CD4-positive, alpha-beta T cell treated with Interferon gamma for 1 hour (primary cell): ENCODE measurements at places on chromosomes 7 and 10.

DNA sequence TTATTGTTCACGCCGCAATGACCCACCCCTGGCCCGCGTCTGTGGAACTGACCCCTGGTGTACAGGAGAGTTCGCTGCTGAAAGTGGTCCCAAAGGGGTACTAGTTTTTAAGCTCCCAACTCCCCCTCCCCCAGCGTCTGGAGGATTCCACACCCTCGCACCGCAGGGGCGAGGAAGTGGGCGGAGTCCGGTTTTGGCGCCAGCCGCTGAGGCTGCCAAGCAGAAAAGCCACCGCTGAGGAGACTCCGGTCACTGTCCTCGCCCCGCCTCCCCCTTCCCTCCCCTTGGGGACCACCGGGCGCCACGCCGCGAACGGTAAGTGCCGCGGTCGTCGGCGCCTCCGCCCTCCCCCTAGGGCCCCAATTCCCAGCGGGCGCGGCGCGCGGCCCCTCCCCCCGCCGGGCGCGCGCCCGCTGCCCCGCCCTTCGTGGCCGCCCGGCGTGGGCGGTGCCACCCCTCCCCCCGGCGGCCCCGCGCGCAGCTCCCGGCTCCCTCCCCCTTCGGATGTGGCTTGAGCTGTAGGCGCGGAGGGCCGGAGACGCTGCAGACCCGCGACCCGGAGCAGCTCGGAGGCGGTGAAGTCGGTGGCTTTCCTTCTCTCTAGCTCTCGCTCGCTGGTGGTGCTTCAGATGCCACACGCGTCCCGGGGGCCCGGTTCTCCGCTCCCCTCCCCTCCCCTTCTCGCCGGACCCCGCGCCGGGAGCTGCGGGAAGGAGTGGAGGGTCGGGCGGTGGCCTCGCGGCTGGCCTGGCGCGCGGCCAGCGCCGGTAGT is at the start of gene CBX3:
TSS of gene CBX3 (plus strand) at position 499 of the 772 bp plus-strand sequence. CDS start 1,254 bp downstream, outside the sequence.
- DNase-seq, result peak; percentile 93

DNA sequence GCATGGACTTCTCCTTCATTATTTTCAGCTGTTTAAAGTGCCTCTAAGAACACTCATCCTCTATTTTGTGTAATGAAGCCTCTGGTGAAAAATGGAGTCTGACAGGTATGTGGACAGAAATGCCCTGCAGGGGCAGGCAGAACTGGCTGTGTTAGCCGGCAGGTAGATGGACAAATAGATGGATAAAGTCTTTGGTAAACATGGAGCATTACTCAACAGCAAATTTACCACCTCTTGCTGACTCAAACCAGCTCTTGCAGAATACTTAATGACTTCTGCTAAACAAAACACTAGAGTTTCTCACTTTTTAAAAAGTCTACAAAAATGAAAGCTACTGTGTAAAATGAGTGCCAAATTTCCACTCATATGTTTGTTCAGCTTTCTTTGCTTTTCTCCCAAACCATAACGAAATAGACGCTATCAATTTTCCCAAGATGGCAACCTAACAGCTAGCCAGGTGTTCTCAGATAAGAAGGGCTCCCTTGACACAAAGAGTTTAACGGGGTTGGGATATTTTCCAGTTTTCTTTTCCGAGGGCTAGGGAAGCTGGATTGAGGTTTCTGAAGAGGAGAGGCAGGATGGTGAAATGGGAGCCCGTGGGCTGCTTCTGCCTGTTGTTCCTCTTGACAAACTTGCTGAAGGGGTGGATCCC is 71.9 kb upstream of the HABP2 start:
- DNase-seq, result no peak

DNA sequence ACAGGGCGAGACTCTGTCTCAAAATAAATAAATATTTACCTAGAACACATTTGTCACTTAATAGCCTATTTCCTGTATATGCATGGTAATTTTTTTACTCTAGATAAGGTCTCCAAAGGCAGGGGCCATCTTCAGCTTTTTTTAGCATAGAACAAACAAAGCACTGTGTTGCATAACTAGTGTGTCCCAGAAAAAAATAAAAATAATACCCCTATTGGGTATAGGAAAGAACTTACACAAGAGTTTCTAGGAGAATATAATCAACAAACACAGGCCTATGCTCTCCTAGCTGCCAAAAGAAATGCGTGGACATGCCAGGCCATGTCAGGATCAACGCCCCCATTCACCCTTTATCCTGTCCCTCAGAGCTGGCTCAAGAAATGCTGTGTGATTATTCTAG is 103.6 kb downstream of the PARD3 start:
- DNase-seq, result no peak

DNA sequence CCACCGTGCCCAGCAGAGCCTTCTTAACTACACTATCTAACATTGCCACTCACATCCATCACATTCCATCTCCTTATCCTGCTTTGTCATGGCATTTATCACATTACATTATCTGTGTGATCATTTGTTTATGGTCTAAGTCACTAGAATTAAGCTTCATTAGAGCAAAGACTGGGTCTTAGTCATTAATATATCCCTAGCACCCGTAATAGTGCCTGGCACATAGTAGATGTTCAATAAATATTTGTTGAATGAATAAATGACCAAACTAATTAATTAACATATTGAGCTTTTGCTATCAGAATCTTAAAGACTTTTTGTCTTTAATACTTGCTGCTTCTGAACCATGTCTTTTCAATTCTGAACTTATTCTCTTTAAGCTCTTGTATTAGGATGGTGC is 5.9 kb upstream of the COPG2 start:
- no peak for DNase-seq

GRCh38 chr7:75534727-75535307 is 42.7 kb downstream of the SPDYE5 start:
- DNase-seq, result no peak

DNA sequence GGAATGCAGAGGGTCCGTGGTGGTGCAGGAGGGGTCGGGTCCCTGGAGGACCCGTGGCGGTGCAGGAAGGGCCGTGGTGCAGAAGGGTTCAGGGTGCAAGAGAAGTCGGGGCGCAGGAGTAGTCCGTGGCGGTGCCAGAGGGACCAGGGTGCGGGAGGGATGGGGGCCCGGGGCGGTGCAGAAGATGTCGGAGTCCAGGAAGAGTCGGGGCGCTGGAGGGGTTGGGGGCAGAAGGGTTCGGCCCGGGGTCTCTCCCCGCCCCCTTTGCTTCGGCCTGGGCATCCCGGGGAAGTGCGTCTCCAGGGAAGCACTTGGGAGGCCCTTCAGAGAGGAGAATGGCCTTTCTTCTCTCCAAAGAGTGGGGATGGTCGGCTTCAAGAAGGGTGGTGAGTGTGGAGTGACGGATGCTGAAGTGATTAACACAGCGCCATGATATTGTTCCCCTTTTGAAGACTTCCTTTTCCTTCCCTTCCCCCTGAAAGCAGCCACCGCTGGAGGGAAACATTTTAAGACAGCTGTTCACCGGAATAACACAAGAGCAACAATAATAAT is 997 bp downstream of the WDR37 start:
- peak; percentile 19 for DNase-seq

DNA sequence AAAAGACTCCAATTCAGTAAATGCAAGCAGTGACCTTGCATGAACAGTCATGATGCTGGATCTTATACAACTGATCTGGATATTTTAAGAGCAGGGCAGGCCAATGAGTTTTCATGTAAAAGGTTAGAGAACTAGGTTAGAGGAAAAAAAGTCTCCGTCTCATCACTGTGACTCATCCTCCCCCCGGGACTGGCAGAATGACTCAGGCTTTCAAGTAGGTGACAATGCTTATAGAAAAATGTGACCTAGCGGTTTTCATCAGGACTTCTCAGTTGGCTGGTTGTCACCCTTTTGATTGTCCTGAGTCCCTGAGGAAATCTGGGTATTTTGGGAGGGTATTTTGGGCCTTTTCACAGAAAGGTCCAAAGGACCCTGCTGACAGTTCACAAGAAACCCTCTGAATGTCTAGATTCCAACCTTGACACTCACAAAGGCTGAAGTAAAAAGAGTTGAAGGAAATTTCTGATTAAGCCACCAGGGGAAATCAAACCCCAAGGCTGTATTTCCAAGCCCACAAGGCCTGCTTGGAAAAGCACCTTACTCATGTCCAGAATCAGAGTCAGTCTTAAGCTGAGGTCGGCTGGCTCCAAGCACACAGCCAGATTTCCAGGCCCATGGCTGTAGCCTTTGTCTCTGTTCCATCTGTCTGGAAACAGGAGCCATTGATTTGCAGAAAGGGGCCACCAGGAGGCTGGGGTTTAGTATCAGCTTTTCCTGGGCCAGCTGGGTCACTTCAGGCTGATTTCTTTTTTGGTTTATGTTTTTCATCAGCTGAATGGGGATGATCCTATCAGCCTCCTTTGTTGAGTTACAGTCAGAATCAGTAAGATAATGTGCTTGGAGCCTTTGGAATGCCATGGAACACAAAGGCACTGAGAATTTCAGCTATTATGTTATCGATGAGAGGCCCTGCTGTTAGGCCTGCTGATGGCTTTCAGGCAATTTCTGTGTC is 226.4 kb upstream of the HABP2 start:
- peak; percentile 63 for DNase-seq
